ENCODE measurements at places on chromosomes 5 and 9.

- no peak for DNase-seq
Measured at GRCh38 chr5:143445776-143446175, 42.3 kb upstream of the NR3C1 start.

DNA sequence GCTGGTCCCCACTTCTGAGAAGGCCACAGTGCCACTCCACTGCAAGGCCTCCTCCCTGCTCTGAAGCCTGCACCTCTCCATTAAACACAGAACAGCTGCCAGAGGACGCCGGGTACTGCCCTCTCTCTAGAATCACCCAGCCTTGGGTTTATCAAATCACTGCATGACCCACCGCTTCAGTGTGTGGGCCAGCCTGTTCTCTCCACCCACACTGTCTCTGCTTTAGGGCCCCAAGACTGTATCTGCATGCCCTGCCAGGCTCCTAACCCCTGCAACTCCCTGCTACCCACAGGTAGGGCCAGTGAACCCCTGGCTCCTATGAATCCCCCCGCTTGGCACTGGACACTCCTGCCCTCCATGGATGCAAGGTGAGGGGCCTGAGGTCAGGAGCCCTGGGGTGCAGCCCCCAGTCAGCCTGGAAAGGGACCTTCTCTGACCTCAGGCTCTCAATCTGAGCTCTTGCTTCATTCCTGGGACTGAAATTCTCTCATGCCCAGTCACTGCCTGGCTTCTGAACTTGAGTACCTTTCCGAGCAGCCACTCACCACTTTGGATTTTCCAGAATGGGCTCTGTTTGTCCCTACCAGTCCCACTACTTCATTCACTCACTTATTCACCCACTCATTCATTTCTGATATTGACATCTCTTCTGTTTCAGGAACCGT lies 206.3 kb downstream of the GABBR2 start:
- DNase-seq: no peak

DNA sequence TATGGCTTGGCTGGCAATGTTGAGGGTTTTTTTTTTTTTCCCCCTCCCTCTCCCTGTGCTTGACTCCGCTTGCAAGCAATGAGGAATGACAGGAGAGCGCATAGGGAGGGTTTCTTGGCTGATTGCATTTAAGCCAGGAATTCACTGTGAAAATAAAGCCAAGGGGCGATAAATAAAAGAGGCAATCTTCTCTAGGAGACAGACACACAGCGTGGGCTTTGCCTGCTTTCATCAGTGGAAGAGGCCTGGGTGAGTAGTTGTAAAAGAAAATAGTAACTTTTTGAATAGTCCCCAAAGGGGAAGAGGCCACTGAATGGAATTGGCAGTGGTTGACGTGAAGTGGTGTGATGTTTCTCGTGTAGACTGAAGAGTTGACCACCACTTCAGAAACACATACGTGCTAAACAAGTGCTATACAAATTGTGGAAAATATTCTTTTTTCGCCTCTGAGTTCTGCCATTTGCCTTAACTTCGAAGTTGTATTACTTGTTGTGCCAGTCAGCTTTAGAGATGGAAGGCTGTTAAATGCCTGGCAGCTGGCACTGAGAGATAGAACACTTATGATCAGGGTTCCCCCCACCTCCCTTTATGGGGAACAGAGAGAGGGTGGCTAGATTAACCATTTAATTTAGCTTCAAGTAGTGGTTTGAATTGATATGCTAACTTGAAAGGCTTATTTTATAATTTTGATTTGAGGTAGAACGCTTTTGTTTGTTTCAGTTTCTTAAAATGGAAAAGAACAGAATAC lies 3.0 kb downstream of the ZSWIM6 start:
- DNase-seq: no peak

DNA sequence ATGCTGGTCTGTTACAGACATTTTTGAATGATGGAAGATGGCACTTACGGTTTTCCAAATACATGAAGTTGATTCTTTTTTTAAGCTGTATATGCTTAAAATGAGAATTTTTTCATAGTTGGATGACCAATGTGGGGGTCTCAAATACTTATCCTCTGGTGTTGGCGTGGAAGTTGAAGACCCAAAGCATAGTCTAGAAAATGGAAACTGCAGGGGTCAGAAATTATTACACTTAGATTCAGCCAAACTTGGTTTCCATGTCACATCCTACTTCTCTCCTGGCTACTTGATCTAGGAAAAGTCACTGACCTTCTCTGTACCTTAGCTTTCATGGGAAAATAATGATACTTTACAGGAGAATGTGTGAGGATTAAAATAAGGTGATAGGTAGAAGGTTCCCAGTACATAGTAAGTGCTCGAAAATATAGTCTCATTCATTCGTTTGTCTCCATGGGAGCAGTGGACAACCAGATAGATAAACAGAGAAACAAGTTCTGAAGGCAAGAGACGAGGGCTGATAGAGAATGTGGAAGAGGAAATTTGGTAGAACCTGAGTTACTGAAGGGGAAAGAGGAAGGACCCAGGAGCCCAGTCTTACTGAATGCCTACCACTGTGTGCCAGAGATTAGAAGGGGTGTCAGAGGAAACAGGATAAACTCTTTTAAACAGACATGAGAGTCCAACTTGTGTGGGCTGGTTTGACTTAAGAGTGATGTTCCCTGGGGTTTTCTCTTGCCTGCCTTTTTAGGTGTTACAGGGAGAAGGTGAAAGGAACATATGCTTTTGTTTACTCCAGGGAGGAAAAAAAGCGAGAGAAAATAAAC lies 560.3 kb upstream of the KLF4 start:
- no peak for DNase-seq

DNA sequence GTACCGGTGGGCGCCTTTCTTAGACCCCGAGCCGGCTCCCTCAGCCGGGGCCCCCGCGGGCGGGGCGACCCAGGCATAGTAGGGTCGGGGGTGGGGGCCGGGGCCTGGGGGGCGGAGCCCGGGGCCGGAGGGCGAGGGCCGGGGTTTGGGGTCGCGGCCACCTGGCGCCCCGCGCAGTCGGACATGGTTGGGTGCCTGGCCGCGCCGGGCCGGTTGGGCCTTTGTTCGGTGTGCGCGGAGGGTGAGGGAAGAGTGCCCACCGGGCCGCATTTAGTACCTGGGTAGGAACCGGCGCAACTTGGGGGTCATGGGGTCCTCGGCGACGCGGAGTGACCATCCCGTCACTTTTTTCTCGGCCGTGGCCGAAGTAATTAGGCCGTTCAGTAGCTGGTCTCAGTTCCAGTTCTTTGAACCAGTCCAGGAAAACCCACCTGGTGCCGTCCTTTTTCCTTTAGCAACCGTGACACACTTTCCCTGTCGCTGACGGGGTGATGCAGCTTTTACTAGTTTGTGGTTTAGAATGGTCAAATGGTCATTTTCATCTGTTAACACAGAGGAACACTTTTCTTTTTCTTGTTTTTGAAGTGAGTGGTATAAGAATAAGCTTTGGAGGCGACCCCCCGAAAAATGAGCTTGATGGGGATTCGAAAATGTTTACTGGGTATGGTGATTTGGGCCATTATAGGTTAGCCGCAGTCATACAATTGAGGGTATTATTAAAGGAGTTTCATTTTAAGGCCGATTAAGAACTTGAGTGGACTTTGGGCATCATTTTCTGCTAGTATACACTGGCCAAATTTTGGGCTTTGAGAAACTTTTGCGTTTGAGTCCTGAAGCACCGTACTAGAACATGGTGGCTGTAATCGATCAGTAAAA lies 589 bp downstream of the CKS2 start:
- DNase-seq: no peak

DNA sequence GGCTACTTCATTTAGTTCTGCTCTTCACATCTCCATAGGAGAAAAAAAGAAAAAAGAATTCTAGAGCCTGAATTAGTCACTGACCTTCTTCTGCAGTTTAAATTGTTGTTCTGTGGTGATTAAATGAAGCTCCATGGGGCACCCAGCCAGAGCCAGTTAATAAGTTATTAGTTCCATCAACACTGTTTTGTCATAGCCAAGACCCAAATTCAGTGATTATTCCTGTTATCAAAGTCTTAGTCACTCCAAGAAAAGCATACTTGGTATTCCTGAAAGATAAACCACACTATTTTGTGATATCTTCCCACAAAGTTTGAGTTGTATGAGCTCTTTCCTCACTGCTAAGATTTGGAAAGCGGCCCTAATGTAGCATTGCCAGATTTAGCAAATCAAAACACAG lies 134.8 kb upstream of the RGMB start:
- DNase-seq: no peak

DNA sequence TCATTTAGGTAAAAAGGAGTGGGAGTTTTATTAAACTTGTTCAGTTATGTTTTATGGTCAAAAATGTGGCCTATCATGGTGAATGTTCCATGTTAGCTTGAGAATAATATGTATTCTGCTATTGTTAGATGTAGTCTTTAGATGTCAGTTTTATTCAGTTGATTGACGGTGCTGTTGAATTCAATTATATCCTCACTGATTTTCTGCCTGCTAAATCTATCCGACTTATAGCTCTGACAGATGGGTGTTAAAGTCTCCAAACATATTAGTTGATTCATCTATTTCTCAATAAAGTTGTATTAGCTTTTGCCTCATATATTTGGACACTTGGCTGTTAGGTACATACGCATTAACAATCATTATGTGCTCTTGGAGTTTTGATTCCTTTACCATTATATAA lies 49.0 kb upstream of the ALDH1A1 start:
- no peak for DNase-seq

DNA sequence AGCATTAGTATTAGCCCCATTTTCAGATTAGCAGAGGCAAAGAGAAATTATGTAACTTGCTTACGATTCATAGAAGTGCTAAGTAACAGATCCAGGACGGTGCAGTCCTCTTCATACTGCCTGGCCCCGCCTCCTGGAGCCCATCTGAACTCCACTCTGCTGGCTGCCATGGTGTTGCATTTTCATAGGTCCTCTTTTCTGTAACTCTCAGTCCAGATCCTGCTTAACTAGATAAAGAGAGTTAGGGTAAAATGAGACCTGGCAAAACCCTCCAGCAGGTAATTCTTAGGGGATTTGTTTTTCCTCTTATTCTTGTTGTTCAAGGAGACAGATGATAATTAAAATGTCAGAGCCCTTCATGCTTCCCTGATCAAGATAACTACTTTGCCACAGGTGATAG lies 135.1 kb upstream of the EFNA5 start:
- no peak for DNase-seq

DNA sequence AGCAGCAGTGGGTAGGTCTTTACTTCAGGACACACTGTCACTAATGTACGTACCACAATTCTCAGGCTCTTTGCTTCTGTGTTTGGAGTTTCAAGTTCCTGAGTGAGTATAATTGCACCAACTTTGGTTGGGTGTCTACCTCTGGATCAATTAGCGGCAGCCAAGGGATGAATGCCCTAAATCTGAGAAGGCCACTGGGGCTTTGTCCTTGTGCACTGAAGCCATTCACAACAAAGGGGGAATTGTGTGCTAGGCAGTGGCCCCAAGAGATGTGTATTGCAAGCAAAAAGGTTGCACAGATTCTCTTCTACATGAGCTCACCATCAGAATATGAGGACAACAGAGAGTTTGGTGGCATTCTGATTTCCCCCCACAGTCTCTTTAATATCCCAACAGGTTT lies 3.9 kb upstream of the PHF24 start:
- no peak for DNase-seq

DNA sequence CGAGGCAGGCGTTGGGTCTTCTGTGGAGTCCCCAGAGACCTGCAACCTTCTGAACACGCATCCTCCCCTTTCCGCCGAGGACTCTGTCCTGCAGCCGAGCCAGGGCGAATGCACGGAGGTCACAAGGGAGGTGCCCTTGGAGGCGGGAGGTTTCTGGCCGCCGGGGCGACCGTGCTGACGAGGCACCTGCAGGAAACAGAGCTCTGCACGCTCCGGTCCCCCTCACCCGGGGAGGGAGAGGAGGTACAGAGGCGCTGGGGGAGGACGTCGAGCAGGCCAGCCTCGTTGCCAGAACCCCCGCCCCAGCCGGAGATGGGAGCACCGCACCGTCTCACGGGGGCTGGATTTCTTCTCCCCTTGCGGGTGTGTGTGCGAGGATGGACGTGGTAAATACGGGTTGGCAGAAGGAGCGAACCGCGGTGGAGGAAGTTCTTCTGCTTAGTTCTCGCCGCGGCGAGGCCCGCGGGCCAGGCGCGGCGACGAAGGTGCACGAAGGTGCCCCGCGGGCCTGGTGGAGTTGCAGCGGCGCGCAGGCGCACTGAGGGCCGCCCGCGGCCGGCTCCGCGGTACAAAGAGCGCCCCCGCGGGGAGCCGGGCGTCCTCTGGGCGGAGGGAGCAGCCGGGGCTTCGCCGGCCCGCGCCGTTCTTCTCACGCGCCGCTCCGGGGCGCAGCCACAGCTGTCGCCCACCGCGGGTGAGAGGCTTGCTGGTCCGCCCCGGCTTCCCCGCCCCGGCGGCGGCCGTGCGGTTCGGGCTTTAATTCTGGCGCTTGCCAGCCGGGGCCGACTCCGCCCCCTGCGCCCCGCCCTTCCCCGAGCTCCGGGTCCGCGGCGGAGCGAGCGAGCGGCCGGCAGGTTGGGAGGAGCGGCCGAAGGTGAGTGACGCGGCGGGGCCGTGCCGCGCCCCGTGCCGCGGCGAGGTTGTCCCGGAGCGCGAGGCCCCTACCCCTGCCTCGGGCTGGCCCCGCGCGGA lies 289.5 kb downstream of the DOCK8 start:
- no peak for DNase-seq

DNA sequence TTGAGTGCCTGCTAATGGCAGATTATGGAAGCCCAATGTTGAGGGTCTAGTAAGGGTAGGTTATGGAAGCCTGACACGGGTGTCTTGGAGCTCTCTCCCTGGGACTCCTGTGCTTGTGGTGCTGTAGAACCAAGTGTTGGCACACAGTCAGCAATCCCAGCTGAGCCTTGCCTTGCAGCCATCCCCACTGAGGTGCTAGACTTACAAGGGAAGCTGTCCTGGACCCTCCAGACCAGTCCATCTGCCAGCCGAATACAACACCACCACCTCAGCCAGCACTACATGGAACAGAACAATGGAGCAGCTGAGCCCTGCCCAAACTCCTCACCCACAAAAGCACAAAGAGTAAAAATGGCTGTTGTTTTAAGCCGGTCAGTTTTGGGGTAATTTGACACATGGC lies 90.5 kb upstream of the DNAH5 start:
- DNase-seq: no peak

GRCh38 chr5:140548300-140548688 lies 832 bp downstream of the EIF4EBP3 start:
- no peak for DNase-seq

DNA sequence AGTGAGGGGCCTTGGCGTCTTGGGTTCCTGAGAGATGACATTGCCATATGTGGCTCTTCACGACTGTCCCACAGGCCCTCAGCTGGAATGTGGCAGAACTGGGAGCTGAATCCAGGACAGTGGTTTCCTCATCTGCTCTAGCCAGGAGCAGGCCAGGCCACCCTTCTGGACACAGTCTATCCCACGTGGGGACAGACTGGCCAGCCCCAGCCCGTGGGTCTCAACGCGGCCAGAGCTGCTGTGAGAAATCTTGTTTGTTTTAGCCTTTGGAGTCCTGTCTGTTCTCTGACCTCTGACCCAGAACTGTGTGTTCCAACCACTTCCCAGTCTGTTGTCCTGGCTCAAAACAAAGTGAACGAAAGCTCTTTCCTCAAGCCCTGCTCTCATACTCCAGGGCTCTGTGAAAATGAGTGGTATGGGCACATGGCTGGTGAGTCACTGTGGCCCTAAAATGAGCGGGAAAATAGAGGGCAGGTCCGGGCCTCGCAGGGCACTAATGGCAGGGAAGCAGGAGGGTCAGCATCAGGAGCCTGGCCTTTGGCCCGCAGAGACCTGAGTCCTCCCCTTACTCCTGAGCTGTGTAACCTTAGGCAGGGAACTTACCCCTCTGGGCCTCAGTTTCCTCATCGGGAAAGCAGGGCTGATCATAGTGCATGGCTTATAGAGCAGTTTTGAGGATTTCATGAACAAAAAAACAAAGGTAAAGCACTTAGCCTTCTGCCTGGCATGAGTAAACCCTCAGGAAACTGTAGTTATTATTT lies 34.8 kb upstream of the GLRX start:
- no peak for DNase-seq
